Ovary (tissue), 10 donors: ENCODE measurements at places on chromosomes 3 and 15. TPM values are rescaled to one million over a fixed set of nuclear protein-coding genes. Genes with fewer than 3 reads are reported as not detected.

Gene TRIM71
- total RNA-seq, result 0.05 TPM

GRCh38 chr3:196320137-196320536 is 2.1 kb upstream of the DYNLT2B start:
- no peak for DNase-seq

- DNase-seq, result no peak
These were observed 349.6 kb downstream of the PLCL2 start for GRCh38 chr3:17234382-17234781.

DNA sequence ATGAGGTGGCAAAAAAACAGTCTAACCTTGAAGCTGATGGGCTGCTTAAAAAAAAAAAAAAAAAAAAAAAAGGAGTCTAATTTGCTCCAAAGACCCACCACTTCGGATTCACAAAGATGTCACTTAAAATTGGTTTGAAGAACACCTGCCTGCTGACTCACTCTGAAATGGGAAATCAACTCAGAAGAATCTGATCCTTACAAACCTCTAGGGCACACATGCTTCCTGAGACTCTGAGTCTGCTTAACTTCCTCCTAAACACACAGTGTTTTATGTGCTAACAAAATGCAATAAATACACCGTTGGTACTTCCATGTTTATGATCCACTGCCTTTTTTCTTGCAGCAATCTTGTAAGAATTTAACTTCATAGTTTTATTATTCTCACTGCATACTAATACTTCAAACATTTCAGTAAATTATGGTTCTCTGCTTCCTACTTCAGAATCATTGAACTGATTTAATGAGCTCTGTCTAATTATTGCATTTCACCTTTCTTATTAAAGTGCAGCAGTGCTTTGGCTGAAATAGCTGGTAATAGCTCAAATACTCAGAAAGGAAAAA is 73.0 kb upstream of the FRMD4B start:
- DNase-seq, result no peak
